ENCODE measurements at places on chromosomes 1 and 21. TPM values are rescaled to one million over a fixed set of nuclear protein-coding genes. Genes with fewer than 3 reads are reported as not detected.

DNA sequence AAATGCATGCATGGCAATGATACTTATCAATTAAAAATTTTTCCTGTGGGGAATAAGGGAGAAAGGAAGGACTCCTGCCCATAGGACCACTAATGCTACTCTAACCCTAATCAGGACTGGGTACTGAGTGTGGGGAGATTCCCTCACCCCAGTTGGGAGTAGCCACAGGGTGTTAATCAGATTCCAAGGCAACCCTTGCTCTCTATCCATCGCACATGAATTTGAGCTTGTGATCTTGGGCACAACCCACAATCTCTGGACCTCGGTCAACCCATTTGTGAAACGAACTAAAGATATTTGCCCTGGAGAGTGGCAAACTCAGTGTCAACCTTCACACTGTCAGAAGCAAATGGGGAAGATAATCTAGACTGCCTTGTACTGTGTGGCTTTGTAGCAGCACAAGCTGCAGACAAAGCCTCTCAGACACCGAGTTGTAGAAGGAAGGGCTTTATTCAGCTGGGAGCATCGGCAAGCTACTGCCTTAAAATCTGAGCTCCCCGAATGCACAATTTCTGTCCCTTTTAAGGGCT, 69.5 kb downstream of the SERINC2 start:
- no peak for DNase-seq

DNA sequence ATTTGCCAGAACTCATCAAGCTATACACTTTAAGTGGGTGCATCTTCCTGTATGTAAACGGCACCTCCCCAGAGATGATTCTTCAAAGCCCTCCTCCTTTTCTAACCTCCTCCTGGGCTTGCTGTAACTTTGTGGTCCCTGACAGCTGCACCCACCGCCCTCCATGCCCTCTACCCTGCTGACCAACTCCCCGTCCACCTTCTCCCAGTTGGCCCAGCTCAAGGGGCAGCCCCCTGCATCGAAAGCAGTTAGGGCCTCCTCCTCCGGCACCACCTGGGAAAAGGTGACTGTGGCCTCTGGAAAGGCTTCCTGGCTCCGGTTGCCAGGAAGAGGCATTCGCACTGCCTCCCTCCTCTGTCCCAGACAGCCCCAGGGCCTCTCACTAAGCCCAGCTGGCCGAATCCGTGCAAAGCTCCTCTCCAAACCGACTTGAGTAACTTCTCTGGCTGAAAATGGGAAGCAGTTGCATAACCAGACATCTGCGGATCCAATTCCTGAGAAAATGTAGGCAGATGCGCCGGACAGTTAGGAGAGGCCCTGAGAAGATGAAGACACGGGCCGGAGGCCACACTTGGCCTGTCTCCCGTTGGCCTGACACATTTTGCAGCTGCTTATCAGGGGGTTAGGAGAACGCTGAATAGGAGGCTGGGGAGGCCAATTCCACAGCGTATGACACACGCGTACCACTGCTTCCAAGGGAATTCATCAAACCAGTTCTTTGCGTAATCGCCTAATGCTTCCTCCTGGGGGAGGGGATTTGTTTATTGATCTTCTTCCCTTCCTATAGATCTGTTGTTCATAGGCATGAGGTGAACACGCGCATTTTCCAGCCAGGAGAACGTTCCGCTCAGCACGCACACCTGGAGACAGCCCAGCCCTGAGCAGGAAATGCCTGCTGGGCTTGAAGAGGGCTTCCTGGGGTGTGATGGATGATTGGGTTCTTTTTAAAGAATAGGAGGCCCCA, 48.7 kb upstream of the COL6A2 start:
- peak; percentile 45 for DNase-seq

GRCh38 chr1:13950637-13951036, 250.6 kb downstream of the PRDM2 start:
- DNase-seq, result peak; percentile 79

- no peak for DNase-seq
These were observed 73.8 kb upstream of the SERBP1 start for GRCh38 chr1:67503974-67504373.

ESRRG gene
- total RNA-seq, result 2.4 TPM
